ENCODE measurements at places on chromosomes 6 and 20.

DNA sequence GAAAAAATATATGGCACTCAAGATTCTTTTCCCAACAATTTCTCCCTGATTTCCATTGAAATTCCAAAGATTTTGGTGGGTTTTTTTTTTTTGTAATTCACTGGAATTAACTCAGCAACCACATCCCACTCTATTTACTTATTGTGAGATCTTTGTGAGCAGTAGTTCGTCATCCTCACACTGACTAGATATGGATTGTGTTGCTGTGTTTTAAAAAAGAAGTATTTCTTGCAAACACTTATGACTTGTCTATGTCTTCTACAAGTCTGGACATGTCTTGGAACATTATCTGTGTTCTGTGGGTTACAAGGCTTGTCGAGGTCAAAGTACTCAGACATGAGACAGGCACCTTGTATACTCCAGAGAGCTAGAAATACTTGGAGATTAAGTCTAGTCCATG, 7.3 kb upstream of the TENT5A start:
- DNase-seq = no peak

DNA sequence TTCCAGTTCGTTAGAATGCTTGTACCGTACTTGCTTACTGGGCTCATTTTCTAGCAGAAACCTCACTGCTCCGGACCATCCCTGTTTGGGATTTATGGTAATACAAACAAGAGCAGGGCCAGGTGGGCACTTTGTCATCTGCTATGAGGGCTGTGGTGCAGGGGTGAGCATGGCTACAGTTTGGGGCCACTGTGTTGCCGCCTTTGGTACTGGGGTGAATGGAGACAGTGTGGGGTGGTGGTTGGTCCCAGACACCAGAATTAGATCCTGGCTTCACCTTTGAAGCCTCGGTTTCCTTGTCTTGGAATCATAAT, 95.0 kb downstream of the TOX2 start:
- no peak for DNase-seq

DNA sequence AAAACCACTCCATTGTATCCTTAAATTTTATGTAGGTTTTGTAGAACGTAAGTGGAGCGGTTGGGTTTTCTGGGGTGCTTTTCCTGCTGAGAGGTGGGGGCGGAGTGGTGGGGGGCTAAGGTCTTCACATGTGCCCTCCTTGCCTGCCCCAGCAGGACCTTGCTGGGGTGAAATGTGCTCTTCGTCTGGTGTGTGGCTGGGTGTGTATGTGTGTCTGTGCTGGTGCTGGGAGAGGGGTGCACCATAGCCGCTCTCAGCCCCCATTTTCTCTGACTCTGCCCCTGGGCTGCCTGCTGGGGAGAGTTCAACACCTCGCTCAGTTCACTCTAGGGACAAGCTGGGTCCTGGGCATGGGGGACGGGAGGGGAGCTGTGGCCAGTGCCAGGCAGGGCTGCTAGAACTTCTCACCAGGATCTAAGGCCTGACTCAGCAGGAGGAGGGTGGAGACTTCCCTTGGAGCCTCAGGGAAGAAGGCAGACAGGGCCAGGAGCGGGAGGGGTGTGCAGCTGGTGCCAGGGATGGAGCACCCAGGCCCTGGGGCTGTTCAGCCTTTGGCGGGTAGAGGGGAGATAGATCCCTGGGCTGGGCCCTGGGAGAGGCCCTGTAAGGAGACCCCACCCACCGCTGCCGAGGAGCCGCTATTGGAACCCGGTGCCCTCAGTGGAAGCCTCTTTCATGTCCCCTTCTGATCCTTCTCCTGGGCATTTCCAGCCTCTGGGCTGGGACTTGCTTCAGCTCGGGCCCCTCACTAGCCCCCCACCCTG, 4.8 kb downstream of the SOX18 start:
- no peak for DNase-seq

GRCh38 chr6:142693441-142693840, 251.5 kb downstream of the HIVEP2 start:
- no peak for DNase-seq

- no peak for DNase-seq
These were observed 244.6 kb upstream of the FOXQ1 start for GRCh38 chr6:1067346-1067745.

GRCh38 chr20:59994697-59995122, 36.5 kb downstream of the CDH26 start:
- DNase-seq = no peak

GRCh38 chr6:128914051-128914450, 31.1 kb downstream of the LAMA2 start:
- DNase-seq = no peak

DNA sequence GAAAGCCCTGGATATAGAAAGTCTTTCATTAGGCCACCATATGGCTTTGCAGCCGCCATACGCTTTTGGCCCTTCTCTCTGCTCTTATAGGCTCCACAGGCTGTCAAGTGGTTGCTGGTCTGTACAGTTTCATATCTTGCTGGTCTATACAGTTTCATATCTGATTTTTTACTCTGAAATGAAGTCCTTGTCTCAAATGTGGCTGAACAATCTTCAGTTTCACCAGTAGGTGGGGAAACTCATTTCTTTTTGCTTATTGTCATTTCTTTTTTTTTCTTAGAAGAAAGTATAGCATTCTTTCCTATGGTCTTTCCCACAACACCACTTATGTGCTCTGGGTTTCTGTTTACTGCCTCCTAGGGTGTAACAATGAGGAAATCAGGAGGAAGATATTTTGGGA, 771.4 kb upstream of the MMS22L start:
- DNase-seq = no peak

GRCh38 chr6:109717971-109718370, 26.9 kb downstream of the FIG4 start:
- DNase-seq = no peak

DNA sequence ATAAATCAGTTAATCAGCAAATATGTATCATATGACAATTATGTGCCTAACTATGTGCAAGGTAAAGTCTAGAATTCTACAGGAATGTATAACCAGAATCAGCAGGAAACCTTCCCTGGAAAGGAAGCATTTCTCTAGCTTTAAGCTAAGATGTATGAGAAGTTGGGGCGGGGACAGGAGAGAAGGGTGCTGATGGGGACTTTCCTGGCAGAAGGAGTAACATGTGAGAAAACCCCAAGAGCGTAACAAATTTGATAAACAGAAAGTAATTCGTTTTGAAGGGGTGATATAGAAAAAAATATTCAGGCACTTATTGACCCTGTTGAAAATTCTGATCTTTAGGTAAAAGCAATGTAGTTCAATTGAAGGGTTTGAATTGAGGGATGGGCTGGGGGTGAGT, 226.1 kb downstream of the KHDRBS2 start:
- no peak for DNase-seq

Data from GM12892 (cell line).